ENCODE measurements at places on chromosomes 7 and 10.

- no peak for DNase-seq
Observed at GRCh38 chr10:102066399-102067088, 1.4 kb downstream of the HPS6 start.

DNA sequence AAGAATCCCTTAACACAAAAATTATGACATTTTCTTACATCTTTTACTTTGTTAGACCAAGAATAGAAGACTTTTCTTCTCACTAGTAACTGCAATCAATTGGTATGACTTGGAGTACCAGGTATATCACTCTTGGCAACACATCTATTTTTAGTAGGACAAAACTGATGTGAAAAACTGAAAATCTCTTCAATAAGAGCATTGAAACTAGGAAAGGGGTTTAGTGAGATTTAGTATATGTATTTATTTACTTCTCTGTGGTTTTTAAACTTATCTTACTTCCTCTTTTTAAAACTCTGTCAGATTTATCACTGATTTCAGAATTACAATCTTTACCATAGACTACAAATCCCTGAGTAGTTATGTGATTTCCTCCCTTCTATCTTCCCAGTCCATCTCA is 366.2 kb downstream of the PCDH15 start:
- no peak for DNase-seq

- DNase-seq = no peak
Observed at GRCh38 chr10:61632057-61632670, 30.6 kb upstream of the CABCOCO1 start.

- no peak for DNase-seq
Observed at GRCh38 chr7:144416341-144416740, 12.8 kb upstream of the NOBOX start.

- DNase-seq = no peak
Observed at GRCh38 chr10:3131098-3131497, 41.5 kb downstream of the PITRM1 start.

- DNase-seq = no peak
Observed at GRCh38 chr10:70943249-70943648, 54.9 kb upstream of the PCBD1 start.

DNA sequence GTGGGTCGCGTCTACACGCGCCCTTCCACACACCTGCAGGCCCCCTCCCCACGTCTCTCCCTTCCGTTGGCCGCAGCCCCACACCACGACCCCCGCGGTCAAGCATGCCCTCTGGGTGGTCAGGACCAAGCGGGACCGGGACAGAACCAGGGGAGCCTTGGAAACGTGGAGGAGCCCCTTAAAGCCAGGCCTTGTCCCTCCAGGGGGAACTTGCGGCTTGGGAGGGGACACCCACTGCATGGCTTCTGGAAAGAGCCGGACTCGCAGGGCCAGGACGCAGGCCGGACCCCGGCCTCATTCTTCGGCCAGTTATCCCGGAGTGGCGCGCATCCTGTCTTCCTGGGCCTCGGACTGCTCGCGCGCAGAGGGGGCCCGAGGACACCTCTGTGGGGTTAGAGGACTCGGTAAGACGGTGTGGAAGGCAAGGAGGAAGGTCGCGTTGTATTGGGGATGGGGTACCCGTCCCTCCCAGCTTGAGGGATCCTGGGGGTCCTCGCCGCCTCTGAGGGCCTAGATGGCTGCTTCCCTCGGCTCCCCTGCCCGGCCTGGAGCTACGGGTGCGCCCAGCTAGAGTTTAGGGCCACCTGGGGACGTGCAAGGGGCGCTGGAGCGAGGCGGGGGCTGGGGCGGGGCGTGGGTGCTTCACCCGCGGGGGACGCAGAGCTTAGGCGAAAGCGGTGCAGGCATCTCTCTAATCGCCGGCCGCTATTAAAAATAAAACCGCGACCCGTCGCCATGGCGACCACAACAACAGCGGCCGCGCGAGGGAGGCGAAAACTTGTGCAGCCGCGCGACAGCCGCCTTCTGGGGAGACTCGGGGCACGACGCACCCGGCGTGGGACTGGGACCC is 1.8 kb upstream of the PDGFA start:
- no peak for DNase-seq

GRCh38 chr10:30645340-30645827 is 15.8 kb upstream of the LYZL2 start:
- DNase-seq = no peak

DNA sequence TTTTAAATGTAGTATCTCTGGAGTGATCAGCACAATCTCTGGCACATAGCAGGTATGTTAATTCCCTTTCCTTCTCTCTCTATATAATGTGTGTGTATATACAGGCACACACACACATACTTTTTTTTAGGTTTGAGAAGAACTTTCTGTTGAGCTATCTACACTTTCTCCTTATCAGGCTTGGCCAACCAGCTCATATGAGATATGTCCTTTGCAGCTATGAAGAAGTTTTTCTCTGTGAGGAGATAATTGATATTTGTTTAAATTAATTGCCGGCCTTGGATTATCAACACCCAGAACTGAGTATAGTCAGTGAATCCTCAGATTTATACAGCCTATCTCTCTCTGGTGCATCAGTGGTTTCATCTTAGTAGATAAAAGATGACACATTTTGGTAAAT is 2.3 kb upstream of the MCU start:
- no peak for DNase-seq
